ENCODE measurements at places on chromosomes 2 and 18.

- no peak for DNase-seq
Observed at GRCh38 chr18:24189007-24189528, 50.2 kb downstream of the CABYR start.

DNA sequence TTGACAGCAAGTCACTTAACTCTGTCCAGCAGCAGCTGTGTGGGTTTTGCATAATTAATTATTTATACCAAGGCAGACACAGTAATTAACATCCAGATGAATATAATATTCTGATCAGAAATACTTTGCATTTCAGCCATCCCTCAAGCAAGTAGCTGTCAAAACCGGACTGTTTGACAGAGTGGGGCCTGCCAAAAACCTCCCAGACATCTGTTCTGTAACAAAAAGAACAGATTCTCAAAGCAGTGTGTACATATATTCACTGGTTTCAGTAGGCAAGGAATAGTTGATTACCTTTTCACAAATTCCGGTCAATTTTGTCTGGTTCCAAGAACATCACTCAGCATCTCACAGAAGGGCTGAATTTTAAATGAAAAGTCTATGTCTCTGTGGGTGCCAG, 291.6 kb downstream of the CMPK2 start:
- no peak for DNase-seq

DNA sequence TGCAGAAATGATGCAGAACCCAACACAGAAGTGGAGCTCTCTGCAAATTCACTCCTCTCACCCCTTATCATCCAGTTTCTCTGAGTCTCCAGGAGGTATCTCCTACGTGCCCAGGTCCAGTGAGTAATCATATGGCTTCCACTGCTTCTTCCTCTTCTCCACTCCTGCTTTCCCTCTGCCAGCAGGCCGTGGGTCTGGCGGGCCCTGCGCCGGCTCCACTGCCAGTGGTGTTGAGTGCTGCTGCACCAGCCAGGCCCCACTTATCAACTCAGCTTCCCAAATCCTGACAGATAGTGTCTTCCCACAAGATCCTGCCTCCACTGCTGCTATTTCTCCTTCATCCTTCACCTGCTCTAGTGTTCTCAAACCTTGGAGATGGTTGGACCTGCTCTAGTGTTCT, 227.6 kb upstream of the PARD3B start:
- no peak for DNase-seq

- DNase-seq, result peak; percentile 48
Observed at GRCh38 chr2:236965021-236965840, 120.5 kb upstream of the COPS8 start.

- no peak for DNase-seq
Observed at GRCh38 chr2:96924775-96925747, 55.2 kb upstream of the SEMA4C start.

DNA sequence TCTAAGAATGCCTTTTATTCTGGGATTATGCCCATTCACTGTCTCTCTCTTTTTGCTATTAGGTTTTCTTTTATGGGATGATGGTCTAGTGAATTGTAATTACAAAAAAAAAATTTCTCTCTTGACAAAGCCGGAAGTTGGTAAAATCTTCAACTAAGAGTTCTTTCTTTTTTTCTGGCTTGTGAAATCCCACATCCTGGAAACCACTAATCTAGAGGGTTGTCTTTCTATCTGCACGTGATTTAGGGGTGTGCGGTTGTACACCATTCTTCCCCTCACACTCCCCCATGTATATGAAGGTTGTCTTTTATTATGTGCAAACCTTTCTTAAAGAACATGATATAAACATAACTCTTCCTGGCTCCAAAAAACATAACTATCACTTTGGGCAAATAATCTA, 52.0 kb downstream of the GATA6 start:
- DNase-seq, result no peak

GRCh38 chr2:26284132-26284531, 39.4 kb downstream of the HADHB start:
- DNase-seq, result no peak

- DNase-seq, result no peak
Observed at GRCh38 chr2:162092008-162092390, 18.0 kb upstream of the DPP4 start.

DNA sequence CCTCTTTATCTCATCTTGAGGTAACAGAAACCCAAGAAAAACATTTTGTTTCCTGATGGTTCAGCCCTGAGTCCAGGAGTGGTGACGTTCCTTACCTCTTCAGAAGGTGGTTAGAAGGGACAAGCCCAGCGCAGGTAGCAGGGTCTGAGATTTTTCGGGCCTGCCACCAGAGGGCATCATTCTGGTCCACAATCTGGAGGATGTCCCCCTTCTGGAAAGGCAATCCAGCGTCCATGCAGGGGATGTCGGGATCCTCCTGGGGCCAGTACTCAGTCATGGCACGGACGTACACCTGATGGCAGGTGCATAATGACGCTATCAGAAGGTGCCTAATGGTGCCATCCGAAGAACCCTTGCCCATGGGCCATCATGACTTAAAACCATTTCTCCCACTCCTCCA, 17.7 kb downstream of the MPP4 start:
- DNase-seq, result peak; percentile 85

DNA sequence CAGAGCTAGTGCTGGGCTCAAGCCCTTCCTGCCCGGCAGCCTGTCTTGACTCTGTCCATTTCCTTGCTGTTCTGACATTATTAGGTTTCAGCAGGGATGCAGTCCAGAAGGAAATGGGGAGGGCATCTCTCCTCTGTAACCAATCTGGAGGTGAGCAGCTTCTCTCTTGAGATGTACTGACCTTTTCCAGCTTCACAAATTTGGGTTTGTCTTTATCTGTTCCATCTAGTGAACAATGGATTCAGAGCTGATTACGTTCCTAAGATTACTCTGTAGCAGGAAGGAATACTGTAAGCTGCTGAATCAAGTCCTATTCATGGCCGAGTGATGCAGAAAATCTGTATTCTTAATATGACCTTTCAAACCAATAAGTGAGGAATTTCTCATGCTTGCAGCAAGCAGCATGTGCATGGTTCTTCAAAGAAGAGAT, 11.0 kb downstream of the PLA2R1 start:
- DNase-seq, result no peak

GRCh38 chr18:75351409-75351808, 76.1 kb downstream of the SMIM21 start:
- no peak for DNase-seq

GRCh38 chr2:143169105-143169504, 39.9 kb downstream of the ARHGAP15 start:
- DNase-seq, result peak; percentile 20

GRCh38 chr2:218128781-218129457, 3.1 kb downstream of the CXCR2 start:
- DNase-seq, result no peak

GRCh38 chr2:203122317-203122986, 107.8 kb downstream of the NBEAL1 start:
- peak; percentile 8 for DNase-seq

DNA sequence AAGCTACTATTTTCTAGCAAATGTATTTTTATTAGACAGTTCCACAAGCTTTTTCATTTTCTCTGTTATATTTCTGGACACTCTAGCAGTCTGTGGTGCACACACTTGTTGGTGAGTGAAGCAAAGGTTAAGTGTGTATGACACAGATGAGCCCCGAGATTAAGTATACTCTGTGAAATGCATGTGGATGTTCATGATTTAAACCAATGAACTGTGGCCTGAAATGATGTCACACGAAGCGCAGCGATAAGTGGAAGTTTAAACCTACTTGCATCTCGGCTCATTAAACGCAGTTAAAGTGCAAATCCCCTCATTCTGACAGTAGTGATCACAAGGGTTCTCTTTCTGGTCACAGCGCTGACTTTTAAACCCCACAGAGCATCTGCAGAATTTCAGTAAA, 1488.8 kb upstream of the NXPH2 start:
- no peak for DNase-seq

DNA sequence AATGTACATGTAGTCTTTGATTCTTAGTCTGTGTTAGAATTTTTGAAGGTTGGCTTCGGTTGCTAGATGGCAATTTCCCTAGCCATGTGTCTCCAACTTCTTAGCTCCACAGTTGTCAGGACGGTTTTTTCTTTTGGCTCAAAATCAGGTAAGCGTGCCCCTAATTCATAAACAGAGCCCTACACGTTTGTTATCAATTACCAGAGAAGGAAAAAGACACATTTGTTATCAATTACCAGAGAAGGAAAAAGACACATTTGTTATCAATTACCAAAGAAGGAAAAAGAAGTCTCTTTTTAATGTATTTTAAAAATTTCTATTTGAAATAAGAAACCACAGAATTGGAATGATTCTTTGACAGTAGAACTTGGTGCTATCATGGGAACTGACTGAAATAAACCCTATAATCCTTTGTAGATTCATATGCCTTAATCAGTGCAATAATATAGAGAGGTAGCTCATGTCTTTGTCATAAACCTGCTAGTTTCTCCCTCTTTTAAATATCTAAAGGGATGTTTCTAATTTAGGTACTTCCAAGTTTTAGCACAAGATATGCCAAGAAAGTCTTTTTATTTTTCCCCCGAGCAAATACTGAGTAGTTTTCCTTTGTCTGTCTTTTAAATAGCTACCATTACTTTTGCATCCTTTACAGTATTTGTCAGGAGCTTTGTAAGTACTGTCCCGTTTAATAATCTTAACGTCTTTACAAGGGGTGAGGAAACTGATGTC, 35.9 kb downstream of the CAMKMT start:
- DNase-seq, result no peak

- DNase-seq, result no peak
Observed at GRCh38 chr18:70028084-70028483, 80.4 kb upstream of the CD226 start.

GRCh38 chr2:25809646-25810045, 68.6 kb downstream of the ASXL2 start:
- no peak for DNase-seq

- no peak for DNase-seq
Observed at GRCh38 chr2:172278667-172279066, 148.7 kb upstream of the ITGA6 start.

GRCh38 chr2:72794572-72794971, 31.3 kb downstream of the EXOC6B start:
- no peak for DNase-seq

- no peak for DNase-seq
Observed at GRCh38 chr18:45650321-45650720, 35.0 kb downstream of the SLC14A2 start.

- no peak for DNase-seq
Observed at GRCh38 chr18:46478796-46479195, 178.2 kb downstream of the LOXHD1 start.

GRCh38 chr2:197113275-197113711, 186.8 kb upstream of the PGAP1 start:
- DNase-seq, result peak; percentile 63

- DNase-seq, result peak; percentile 30
Observed at GRCh38 chr2:122023059-122023864, 267.8 kb downstream of the TSN start.

DNA sequence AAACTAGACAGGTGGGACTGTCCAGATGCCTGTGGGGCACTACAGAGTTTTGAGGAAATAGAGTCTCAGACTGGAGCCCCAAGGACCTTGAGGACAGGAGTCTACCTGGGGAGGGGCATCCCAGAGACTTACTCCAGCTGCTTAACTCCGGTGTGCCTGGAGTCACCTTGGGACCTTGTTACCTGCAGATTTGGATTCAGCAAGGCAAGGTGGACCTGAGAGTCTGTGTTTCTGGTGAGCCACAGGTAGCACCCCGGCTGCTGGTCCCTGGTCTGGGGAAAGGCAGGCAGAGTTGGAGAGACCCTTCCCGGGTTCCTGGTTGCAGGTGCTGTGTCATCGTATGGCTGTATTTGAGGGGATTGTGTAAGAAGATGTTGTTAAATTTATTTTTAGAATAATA, 102.4 kb downstream of the AGAP1 start:
- no peak for DNase-seq

GRCh38 chr2:129923265-129924091, 56.0 kb upstream of the RAB6C start:
- peak; percentile 90 for DNase-seq

DNA sequence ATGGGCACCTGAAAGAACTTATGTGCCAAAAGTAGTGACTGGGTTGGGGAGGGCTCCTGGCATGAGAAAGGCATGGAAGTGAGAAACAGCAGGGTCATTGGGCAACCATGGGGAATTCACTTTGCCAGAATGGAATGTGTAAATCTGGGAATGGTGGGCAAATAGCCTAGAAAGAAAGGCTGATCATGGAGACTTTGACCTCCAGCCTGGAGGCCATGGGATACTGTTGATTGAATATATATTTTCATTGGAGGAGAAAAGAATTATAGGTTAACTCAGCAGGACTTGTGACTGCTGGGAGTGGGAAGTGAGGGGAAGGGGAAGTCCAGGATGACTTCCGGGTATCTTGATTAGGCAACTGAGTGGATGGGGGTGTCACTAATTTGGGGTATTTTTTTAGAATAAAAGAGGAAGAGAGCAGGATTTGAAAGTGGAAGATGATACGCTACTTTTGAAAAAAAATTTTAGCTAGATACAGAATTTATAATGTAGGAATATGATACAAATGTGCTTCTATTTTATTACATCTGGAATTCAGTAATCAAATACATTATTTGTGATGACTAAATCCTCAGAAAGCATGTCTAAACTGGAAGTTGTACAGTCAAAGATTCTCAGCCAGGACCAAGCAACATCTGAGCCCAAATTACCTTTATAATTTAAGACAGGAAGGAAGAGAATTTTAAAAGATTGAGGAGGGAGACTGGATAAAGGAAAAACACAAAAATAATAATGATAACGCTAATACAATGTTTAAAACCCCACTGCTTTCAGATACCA, 116.2 kb downstream of the GATA6 start:
- DNase-seq, result no peak

- no peak for DNase-seq
Observed at GRCh38 chr2:172904236-172904635, 168.6 kb downstream of the RAPGEF4 start.

DNA sequence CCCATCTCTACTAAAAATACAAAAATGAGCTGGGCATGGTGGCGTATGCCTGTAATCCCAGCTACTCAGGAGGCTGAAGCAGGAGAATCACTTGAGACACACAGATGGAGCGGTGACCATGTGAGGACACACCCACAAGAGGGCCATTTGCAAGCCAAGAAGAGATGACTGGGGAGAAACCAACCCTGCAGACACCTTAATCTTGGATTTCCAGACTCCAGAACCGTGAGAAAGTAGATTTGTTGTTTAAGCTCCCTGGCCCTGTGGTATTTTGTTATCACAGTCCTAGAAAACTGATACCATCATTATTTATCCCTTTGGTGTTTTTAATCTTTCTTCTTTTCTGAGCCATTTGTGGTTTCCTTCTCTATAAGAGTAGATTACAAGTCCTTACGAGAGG, 88.6 kb upstream of the ID2 start:
- DNase-seq, result no peak

All from GM23338 (cell line).